Hindlimb muscle (tissue), 1 donor: ENCODE measurements at places on chromosomes 11 and 22.

- DNase-seq, result no peak
Measured at GRCh38 chr11:12430351-12430750, 53.0 kb downstream of the PARVA start.

- DNase-seq, result no peak
Measured at GRCh38 chr22:40289991-40290459, 56.3 kb upstream of the ADSL start.

GRCh38 chr11:72831521-72832300 is 17.5 kb downstream of the ATG16L2 start:
- peak; percentile 81 for DNase-seq

GRCh38 chr11:13376838-13377237 is 86.2 kb downstream of the BTBD10 start:
- DNase-seq, result no peak

DNA sequence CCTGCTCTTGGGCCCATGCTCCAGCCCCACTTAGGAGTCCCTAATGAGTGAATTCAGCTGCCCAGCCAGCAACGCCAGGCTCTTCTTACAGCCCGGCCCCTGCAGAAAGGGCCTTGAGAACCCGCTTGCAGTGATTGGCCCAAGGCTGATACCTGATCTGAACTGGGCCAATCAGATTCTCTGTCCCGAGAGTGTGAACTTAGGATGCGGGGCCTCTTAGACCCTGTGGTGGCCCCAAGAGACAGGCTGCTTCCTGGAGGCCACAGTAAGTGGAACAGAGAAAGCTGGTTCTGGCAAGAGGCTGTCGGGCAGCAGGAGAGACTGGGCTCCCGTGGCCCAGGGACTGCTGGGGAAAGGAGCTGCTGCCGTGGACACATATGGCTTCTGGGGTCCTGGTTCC is 11.5 kb downstream of the VSTM5 start:
- DNase-seq, result no peak

- DNase-seq, result no peak
Measured at GRCh38 chr11:47005441-47005840, 68.9 kb downstream of the CSTPP1 start.

DNA sequence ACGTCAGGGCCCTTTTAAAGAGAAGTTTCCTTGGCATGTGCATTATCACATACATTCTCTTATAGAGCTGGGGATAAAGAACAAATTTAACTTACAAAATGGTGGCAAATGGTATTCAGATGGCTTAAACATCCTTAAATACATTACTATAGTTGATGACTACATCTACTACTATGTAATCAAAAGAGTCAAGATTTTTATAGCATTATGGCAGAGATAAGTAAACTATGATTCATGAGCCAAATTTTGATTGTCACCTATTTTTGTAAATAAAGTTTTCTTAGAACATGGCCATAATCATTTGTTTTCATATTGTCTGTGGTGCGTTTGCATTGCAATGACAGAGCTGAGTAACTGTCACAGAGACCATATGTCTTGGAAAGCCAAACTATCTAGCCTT is 1188.6 kb upstream of the TENM4 start:
- no peak for DNase-seq

DNA sequence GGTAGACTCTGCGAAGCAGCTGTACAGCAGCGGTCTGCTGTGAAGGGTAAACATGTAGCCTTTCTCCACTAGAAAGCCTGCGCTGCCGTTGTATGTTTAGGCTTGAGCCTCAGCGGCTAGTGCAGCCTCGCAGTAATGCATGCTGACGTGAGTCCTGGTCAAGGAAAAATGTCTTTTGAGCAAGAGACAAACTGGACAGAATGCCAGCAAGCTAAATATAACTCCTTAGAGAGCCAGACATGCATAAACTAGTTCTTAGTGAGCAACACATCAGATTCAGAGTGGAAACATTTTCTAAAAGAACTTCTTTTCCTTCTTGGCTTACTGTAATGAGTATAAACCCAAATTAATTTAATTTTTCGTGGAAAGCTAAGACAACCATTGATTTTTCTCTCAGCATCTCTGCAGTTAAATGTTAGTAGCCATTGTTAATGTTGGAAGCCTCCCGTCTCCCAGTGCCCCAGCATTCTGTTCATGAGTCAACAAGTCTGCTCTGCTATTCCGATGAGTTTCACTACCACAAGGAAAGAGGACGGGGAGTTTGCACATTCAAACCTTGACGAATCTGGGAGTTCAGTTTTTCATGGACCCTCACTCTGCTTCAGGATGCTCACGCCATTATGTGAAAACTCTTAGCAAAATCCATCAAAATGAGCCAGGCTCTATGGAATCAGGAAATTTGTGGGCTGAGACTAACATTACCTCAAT is 51.4 kb downstream of the JAM3 start:
- DNase-seq, result peak; percentile 91

- no peak for DNase-seq
Measured at GRCh38 chr11:69878927-69879728, 59.9 kb upstream of the FGF3 start.

GRCh38 chr22:35126993-35127392 is 61.0 kb downstream of the ISX start:
- no peak for DNase-seq

- DNase-seq, result no peak
Measured at GRCh38 chr11:130188047-130188446, 28.5 kb downstream of the ST14 start.

GRCh38 chr11:67491276-67492068 is 8.6 kb downstream of the AIP start:
- DNase-seq, result no peak

- DNase-seq, result no peak
Measured at GRCh38 chr11:88013508-88014065, 161.7 kb downstream of the RAB38 start.

DNA sequence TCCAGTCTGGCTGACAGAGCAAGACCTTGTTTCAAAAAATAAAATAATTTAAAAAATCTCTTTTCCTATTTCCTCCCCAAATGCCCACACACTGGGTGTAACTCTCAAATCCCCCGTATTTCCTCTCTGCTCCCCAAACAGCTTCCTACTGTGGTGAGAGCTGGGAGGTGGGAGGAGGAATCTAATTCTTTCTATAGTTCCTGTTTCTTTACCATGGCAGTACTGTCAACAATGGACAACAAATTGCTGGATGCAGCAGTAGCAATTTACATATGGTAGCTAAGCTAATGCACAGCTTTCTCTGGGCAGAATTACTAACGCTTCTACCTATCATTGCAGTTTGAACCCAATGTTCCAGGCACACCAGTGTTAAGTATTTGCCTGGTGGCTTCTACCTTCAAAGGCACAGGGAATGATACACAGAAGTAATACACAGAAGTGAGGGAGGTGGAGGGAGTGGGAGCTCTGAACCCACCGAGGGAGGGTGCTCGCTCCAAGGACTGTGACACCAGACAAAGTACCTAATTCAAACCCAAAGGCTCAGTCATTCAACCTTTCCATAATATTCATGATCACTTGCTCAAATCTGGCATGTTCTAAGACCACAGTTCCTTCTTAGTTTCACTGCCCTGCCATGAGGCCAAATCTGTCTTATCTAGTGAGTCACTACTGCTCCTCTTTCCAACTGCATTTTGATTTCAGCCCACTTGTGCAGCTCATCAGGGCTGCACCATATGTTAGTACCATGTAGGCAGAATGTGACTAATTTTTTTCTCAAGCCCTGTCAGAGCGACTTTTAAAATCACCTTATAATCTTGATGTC is 37.9 kb downstream of the CELF1 start:
- peak; percentile 15 for DNase-seq

- DNase-seq, result no peak
Measured at GRCh38 chr11:70661761-70662501, 263.6 kb downstream of the CTTN start.

DNA sequence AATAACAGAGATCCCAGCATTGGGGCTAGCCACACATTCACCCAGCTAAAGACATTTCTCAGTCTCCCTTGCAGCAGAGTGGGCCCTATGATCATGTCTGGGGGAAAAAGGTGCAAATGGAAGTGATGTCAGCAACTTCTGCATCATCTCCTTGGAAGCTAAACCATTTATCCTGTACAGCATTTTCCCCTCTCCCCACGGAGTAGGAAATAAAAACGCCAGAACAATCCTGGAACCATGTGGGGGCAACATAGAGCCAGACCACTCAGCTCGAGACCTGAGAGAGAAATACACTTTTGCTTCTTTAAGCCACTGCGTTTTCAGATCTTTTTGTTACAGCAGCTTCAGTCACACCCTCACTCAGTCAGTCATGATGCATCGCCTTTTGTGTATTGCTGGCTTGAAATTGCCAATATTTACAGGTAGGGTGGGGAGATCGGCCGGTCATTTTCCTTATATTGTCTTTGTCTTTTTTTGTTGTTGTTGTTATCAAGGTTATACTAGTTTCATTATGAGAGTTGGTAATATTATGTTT is 9.1 kb upstream of the RAC2 start:
- DNase-seq, result no peak

- peak; percentile 90 for DNase-seq
Measured at GRCh38 chr11:36594316-36594989, at the start of gene IFTAP. IFTAP (plus strand) TSS chr11:36594502; CDS start chr11:36610104, 15,602 bp downstream.

- DNase-seq, result no peak
Measured at GRCh38 chr11:31687861-31688260, 123.3 kb downstream of the PAX6 start.

GRCh38 chr11:35304386-35304775 is 115.0 kb downstream of the SLC1A2 start:
- DNase-seq, result no peak
